ENCODE measurements at places on chromosomes 6 and 20. TPM values are rescaled to one million over a fixed set of nuclear protein-coding genes. Genes with fewer than 3 reads are reported as not detected.

- DNase-seq = no peak
- no peak overlapping the region for H3K4me3 ChIP-seq
- no peaks in the 10 kb centered on the region for H3K27me3 ChIP-seq
- peaks cover 18% of the 10 kb centered on the region for H3K4me1 ChIP-seq
- H3K36me3 ChIP-seq = no peaks in the 10 kb centered on the region
- no peak overlapping the region for H3K27ac ChIP-seq
These were observed 3.5 kb downstream of the TRIM27 start for GRCh38 chr6:28920281-28920680.

DNA sequence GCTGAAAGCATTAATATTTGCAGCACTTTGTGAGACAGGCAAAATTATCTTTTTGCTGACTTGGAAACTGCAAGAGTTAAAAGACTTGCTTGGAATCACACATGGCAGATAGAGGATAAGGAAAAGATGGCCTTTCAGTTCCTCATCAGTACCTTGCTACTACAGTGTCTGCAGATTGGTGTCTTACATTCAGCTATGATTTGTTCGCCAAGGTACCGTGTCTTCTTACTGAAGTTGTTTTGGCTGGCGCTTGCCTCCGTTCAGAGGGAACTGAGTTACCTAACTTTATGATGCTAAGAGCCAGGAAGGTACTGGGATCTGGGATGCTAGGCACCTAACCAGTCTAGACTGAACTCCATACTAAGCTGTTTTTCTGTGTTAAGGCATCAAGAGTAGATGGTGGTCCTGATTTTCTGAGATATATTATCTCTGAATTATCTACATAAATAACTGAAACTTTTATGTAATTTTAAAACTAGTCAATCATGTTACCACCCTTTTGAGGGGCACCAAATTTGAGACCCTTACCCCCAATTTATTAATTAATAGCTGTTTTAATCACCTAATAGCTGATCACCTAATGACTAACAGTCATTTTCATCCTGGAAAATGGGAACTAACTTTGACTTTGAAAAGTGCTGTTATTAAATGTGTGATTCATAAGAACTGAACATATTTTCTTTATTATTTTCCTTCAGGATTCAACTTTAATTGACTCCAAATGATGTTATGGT is 2.5 kb downstream of the WTAP start:
- H3K4me1 ChIP-seq = peaks cover 20% of the 10 kb centered on the region
- no peaks in the 10 kb centered on the region for H3K36me3 ChIP-seq
- no peak for DNase-seq
- H3K4me3 ChIP-seq = no peak overlapping the region

DNA sequence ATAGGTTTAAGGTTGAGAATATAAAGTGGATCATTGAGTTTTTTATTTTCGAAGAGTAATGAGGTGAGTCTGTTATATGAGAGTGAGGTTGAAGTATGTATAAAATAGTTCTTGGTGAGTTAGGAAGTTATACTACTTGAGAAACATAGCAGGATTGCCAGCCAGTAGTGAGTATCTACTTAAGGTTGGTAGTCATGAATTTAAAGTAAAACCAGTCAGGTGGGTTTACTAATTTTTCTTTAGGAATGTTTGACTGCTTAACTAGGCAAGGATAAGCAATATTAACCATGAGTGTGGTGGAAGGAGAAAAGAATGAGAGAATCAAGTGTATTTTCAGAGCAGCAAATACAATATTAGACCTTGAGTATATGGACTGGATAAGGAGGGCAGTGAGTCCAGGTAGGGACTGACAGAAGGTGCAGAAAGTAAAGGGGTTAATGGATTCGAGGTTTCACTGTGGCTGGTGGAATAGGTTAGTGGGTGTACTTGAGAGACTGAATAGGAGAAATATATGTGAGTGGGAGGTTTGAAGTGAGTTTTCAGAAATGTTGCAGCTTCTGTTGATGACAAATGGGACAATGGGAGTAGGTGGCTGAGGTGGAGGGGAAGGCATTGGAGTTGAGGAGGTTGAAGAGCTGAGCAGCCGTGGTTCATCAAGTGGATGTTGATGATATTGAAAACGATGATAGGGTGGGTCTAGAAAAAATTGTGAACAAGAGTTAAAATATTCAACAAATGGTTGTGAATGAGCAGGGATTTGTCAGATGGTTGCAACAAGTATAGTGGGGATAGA is 232.5 kb upstream of the ASCC3 start:
- no peak for DNase-seq
- H3K4me3 ChIP-seq = no peak overlapping the region
- no peaks in the 10 kb centered on the region for H3K27me3 ChIP-seq
- no peaks in the 10 kb centered on the region for H3K36me3 ChIP-seq
- no peak overlapping the region for H3K27ac ChIP-seq

- no peaks in the 10 kb centered on the region for H3K36me3 ChIP-seq
- DNase-seq = no peak
- H3K4me1 ChIP-seq = no peaks in the 10 kb centered on the region
- no peak overlapping the region for H3K27ac ChIP-seq
- H3K27me3 ChIP-seq = no peaks in the 10 kb centered on the region
These were observed 369.1 kb upstream of the MARCKS start for GRCh38 chr6:113488061-113488460.

- DNase-seq = no peak
- no peaks in the 10 kb centered on the region for H3K36me3 ChIP-seq
- H3K4me1 ChIP-seq = no peaks in the 10 kb centered on the region
- no peak overlapping the region for H3K4me3 ChIP-seq
These were observed 268.4 kb downstream of the PLCB1 start for GRCh38 chr20:8400486-8400885.

- H3K27me3 ChIP-seq = no peaks in the 10 kb centered on the region
- no peak for DNase-seq
- H3K36me3 ChIP-seq = no peaks in the 10 kb centered on the region
- no peaks in the 10 kb centered on the region for H3K4me1 ChIP-seq
- H3K27ac ChIP-seq = no peak overlapping the region
These were observed 139.1 kb upstream of the KCNG1 start for GRCh38 chr20:51162015-51162414.

DNA sequence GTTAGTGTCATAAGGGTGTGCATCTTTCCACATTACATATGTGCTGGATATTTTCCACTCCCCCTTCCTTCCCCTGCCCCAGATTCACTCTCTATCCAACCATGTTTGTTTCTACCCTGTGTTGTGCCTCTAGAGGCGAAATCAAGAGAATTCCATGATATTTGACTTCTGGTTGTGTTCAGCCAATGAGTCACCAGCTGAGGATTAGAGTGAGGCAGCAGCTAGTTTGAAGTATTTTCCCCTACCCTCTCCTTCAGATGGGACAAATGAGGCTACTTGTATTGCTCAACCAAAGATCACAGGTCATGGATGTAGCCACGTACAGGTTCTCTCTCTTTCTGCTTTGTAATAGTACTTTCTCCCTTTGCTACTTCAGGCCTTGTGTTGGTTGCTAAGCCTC is 24.5 kb upstream of the OR2J2 start:
- H3K27ac ChIP-seq = no peak overlapping the region
- no peaks in the 10 kb centered on the region for H3K36me3 ChIP-seq
- H3K4me3 ChIP-seq = no peak overlapping the region
- DNase-seq = no peak
- H3K4me1 ChIP-seq = no peaks in the 10 kb centered on the region

DNA sequence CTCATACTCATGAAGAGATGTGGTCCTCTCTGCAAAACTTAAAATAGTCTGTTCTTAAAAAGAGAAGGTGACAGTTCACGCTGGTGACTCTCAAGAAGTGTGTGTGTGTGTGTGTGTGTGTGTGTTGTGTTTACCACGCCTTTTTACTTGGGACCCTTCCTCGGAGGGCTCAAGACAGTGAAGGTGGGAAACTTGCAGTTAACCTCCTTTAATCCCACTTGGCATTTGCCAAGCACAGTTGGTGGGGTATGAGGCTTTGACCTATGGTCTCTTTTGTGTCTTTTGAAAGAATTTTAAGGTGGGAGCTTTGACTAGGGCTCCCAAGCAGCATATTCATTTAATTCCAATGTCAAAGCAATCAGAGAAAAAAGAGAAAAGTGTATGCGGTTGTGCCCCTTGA is 395.8 kb downstream of the TFAP2B start:
- H3K27me3 ChIP-seq = no peaks in the 10 kb centered on the region
- DNase-seq = no peak
- no peaks in the 10 kb centered on the region for H3K4me1 ChIP-seq
- H3K36me3 ChIP-seq = no peaks in the 10 kb centered on the region
- peak overlapping the region; percentile 30 for H3K4me3 ChIP-seq
- no peak overlapping the region for H3K27ac ChIP-seq

GRCh38 chr6:77879527-77879926 is 226.7 kb downstream of the MEI4 start:
- H3K36me3 ChIP-seq = no peaks in the 10 kb centered on the region
- no peak overlapping the region for H3K4me3 ChIP-seq
- H3K4me1 ChIP-seq = no peaks in the 10 kb centered on the region
- no peak for DNase-seq

- H3K4me3 ChIP-seq = no peak overlapping the region
- no peaks in the 10 kb centered on the region for H3K36me3 ChIP-seq
- no peak overlapping the region for H3K27ac ChIP-seq
- H3K27me3 ChIP-seq = no peaks in the 10 kb centered on the region
- H3K4me1 ChIP-seq = no peaks in the 10 kb centered on the region
These were observed 158.5 kb downstream of the ID4 start for GRCh38 chr6:19995575-19996257.

DNA sequence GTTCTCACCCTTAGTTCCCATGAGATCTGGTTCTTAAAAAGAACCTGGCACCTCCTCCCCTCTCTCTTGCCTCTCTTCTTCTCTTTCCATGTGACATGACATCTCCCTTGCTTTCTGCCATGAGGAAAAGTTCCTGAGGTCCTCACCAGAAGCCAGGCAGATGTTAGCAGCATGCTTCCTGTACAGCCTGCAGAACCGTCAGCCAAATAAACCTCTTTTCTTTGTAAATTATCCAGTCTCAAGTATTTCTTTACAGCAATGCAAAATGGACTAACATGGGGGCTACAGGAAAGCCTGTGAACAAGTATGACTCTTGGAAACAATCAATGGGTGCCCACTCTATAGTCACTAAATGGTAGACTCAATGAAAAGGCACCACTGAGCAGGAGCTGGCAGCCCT is 34.5 kb downstream of the ADTRP start:
- H3K4me3 ChIP-seq = no peak overlapping the region
- no peaks in the 10 kb centered on the region for H3K36me3 ChIP-seq
- H3K4me1 ChIP-seq = peaks cover 7% of the 10 kb centered on the region

- no peak overlapping the region for H3K4me3 ChIP-seq
- no peaks in the 10 kb centered on the region for H3K4me1 ChIP-seq
- no peak for DNase-seq
These were observed 289.9 kb upstream of the MMS22L start for GRCh38 chr6:97572943-97573342.

GRCh38 chr20:39837561-39837960 is 851.5 kb downstream of the MAFB start:
- no peak overlapping the region for H3K27ac ChIP-seq
- no peaks in the 10 kb centered on the region for H3K27me3 ChIP-seq
- H3K4me1 ChIP-seq = no peaks in the 10 kb centered on the region
- no peaks in the 10 kb centered on the region for H3K36me3 ChIP-seq
- no peak overlapping the region for H3K4me3 ChIP-seq
- DNase-seq = no peak

GRCh38 chr20:41046716-41047115 is 18.1 kb downstream of the TOP1 start:
- no peak for DNase-seq
- H3K4me3 ChIP-seq = no peak overlapping the region
- peaks cover 53% of the 10 kb centered on the region for H3K4me1 ChIP-seq
- no peaks in the 10 kb centered on the region for H3K27me3 ChIP-seq

DNA sequence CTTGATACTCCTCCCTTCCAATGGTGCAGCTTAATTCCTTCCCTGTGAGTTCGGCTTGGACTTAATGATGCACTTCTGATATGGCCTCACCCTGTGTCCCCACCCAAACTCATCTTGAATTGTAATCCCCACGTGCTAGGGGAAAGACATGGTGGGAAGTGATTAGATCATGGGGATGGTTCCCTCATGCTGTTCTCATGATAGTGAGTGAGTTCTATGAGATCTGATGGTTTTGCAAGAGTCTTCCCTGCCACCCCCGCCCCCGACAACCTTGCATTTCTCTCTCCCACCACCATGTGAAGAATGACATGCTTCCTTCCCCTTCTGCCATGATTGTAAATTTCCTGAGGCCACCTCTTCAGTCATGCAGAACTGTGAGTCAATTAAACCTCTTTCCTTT is 50.3 kb upstream of the HLA-G start:
- H3K4me3 ChIP-seq = no peak overlapping the region
- H3K4me1 ChIP-seq = no peaks in the 10 kb centered on the region
- H3K36me3 ChIP-seq = no peaks in the 10 kb centered on the region
- DNase-seq = no peak
- no peak overlapping the region for H3K27ac ChIP-seq

DNA sequence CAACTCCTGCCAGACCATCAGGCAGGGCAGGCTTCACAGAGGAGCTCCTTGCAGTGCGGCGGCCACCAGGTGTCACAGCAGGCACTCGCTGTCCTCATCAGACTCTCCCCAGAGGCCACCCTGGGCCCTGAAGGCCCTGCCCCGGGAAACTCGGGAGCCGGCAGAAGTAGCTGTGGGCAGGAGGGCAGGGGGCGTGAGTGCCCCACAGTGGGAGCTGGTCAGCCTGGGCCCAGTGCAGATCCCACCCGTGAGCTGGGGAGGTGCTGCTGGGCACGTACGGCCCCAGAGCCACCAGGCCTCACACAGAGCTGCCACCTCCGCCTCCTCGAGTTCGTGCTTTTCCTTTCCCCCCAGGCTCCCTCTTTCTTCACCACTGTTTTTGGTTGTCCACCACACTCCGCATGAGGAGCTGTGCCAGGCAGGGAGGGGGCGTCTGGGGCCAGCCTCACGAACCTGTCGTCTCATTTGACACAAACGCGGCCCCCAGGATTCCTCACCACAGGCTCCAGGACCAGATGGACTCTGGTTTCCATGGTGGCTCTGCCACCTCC is 33.8 kb downstream of the FRMD1 start:
- no peak for DNase-seq
- peaks cover 16% of the 10 kb centered on the region for H3K4me1 ChIP-seq

- no peak overlapping the region for H3K27ac ChIP-seq
- no peaks in the 10 kb centered on the region for H3K36me3 ChIP-seq
- peaks cover 6% of the 10 kb centered on the region for H3K4me1 ChIP-seq
- no peak for DNase-seq
- no peaks in the 10 kb centered on the region for H3K27me3 ChIP-seq
These were observed 233.0 kb downstream of the GMPR start for GRCh38 chr6:16471222-16471909.

RNF182 gene
- total RNA-seq = 5.8 TPM

FAM83D gene
- 13.1 TPM for total RNA-seq

ZBTB12 gene
- 5.6 TPM for total RNA-seq

SLC32A1 gene
- 0.25 TPM for total RNA-seq

ECT2L gene
- 0.16 TPM for total RNA-seq

OPRM1 gene
- total RNA-seq = 4.0 TPM

KHDRBS2 gene
- total RNA-seq = 2.0 TPM

SLC2A10 gene
- total RNA-seq = 12.2 TPM

FBXO30 gene
- total RNA-seq = 10.8 TPM
